ENCODE measurements at places on chromosomes 12 and 14.

DNA sequence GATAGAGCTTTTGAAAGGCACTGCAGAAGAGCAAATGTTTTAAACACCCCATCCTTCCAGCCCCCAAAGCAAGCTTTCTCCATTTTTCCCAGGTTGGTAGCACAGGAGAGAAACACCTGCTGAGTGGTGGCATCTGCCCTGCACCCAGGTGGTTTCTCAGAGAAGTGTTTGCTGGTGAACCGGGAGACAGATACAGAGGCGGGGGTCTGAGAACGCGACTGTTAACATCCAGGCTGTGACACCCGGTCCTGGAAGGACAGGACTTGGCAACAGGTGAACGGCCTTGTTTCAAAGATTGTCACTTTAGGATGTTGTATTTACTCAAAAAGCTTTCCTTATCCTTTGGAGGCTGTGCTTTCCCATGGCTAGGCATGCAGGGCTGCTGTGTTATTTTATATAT lies 18.5 kb downstream of the MMAB start:
- no peak for DNase-seq

DNA sequence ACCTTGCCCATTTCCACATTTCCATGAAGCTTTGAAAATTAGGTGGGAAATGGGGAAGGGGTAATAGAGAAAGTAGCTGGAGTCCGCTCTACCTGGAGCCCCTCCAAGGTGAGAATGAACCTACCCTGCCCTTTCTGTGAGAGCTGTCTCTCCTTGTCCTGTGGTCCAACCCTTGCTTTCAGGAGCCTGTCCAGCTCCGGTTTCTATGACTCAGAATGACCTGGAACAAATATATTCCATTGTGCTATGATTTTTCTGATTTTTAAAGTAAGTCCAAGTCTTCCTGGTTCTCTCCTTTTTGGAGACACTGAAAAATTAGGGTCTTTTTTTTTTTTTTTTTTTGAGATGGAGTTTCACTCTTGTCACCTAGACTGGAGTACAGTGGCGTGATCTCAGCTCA lies 89.1 kb upstream of the VASH1 start:
- no peak for DNase-seq

DNA sequence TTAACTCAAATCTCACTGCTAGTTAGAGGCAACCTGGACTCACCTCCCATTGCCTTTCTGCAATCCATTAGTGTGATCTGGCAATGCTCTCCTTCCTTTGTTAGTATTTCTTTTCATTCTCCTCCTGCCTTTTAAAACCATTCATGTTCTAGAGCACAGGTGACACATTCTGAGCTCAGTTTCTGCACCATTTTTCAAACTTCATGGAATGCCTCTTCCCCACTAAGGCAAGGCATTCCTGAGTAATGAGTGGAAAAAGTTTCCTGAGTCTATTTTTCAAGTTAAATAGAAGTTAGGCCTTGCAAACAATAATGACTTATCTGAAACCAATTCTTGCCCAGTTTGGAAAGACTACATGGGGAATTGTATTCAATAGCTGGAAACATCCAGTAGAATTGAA lies 1001.8 kb downstream of the BCL11B start:
- no peak for DNase-seq

- DNase-seq = no peak
Measured at GRCh38 chr12:29088611-29089219, 60.4 kb upstream of the FAR2 start.

- DNase-seq = no peak
Measured at GRCh38 chr12:30830751-30831150, 76.0 kb upstream of the CAPRIN2 start.

Measured in mucosa of gallbladder (tissue), 1 donor.